ENCODE measurements at places on chromosomes 6 and 20.
A peak's percentile ranks its signal among the peaks of the same experiment; 100 is the strongest.

GRCh38 chr20:53672484-53673129 is 79.0 kb upstream of the ZNF217 start:
- DNase-seq: no peak

GRCh38 chr20:6426287-6426891 is 303.6 kb upstream of the FERMT1 start:
- DNase-seq: no peak

GRCh38 chr20:54088430-54088829 is 18.0 kb upstream of the BCAS1 start:
- DNase-seq: no peak

- peak; percentile 28 for DNase-seq
These were observed 34.9 kb upstream of the AKIRIN2 start for GRCh38 chr6:87736809-87737540.

DNA sequence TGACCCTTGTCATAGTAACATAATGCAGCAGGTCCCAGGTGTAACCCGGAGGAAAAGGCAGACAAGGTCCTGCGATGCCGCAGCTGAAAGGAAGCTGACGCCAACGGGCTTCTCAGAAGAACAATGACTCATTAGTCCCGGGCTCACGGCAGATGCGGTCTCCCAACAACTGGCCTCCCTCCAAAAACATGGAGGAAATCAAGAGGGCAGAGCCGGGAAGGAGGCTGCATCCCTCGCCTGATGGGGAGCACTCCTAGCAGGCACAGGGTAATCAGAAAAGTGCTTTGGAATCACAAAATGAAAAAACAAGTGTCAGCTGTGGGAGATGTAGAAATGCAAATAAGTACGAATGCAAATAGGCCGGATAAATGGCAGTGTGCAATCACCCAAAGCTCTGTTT is 165.2 kb upstream of the AGPAT4 start:
- DNase-seq: no peak

DNA sequence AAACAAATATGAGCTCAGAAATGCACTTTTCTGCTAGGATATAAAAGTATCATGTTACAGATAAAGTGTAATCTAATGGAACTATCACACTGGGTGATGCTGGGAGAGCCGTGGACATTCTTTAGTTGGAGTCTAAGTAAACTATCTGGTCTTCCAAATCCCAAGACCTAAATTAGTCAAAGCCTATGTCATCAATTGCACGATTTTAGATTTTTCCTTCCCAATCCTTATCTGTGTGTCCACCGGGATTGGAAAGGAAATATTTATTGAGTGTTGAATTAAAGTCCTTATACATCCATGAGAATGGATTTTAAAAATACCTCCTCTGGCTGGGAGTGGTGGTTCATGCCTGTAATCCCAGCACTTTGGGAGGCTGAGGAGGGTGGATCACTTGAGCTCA is 19.6 kb upstream of the MRAP2 start:
- DNase-seq: no peak

- DNase-seq: no peak
These were observed 106.1 kb downstream of the CEBPB start for GRCh38 chr20:50296450-50297375.

GRCh38 chr20:29878777-29879442 is 1378.6 kb upstream of the DEFB115 start:
- DNase-seq: no peak

GRCh38 chr20:32024683-32025295 is 14.6 kb downstream of the CCM2L start:
- no peak for DNase-seq

- DNase-seq: no peak
These were observed 72.8 kb upstream of the BLCAP start for GRCh38 chr20:37600486-37600885.

GRCh38 chr6:41693281-41694240 is 41.8 kb downstream of the TFEB start:
- no peak for DNase-seq

All from activated T-cell treated with anti-CD3 and anti-CD28 coated beads, Interleukin-2, amount 50 U/mL, for 72 hours (primary cell).